Retinal pigment epithelial cell (primary cell): ENCODE measurements at places on chromosomes 6 and 20.

GRCh38 chr6:37373822-37374471 is 20.2 kb downstream of the RNF8 start:
- DNase-seq, result no peak

DNA sequence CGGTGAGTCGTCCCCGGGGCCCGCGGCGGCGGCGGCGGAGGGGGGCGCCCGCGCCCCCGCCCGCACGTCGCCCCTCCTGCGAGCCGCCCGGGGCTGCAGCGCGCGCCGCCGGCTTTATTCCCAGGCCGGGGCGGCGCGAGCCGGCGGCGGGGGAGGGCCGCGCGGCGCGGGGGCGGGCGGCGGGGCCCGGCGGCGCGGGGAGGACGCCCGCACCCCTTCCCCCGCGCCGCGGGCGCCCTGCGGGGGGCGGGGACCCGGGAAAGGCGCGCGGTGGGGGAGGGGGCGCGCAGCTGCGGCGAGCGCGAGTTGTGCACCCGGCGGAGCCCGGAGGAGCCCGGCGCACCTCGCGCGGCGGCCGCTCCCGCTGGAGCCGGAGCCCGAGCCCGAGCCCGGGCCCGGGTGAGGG is 646 bp downstream of the HMGA1 start:
- DNase-seq, result no peak

GRCh38 chr20:45292343-45292742 is 14.3 kb upstream of the RBPJL start:
- DNase-seq, result no peak

GRCh38 chr6:6007366-6008088 is 802 bp upstream of the NRN1 start:
- DNase-seq, result no peak

- no peak for DNase-seq
Observed at GRCh38 chr6:151704383-151704782, 103.1 kb upstream of the ESR1 start.

- DNase-seq, result no peak
Observed at GRCh38 chr6:44415449-44415848, 27.9 kb downstream of the CDC5L start.

DNA sequence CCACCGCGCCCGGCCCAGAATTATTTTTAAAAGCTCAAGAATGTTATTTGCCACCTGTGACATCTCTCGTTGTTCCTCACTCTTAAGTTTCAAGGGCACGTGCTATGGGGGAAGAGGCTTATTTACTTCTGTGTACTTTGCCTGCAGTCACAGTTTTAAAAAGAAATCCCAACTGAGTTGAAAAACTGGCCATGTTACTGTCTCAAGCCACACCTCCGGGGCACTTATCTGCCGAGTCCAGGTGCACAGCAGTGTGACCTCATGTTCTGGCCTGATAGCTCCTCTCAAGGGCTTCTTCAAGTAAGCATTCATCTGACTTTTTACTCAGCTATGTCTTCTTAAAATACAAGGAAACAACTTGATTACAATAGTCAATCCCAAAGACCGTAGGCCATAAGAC is 34.5 kb downstream of the SHLD1 start:
- DNase-seq, result no peak

GRCh38 chr6:14079433-14079832 is 38.1 kb upstream of the CD83 start:
- no peak for DNase-seq

GRCh38 chr6:34462551-34462971 is 3.3 kb upstream of the PACSIN1 start:
- DNase-seq, result no peak

- no peak for DNase-seq
Observed at GRCh38 chr20:43032459-43032858, 157.2 kb downstream of the PTPRT start.

DNA sequence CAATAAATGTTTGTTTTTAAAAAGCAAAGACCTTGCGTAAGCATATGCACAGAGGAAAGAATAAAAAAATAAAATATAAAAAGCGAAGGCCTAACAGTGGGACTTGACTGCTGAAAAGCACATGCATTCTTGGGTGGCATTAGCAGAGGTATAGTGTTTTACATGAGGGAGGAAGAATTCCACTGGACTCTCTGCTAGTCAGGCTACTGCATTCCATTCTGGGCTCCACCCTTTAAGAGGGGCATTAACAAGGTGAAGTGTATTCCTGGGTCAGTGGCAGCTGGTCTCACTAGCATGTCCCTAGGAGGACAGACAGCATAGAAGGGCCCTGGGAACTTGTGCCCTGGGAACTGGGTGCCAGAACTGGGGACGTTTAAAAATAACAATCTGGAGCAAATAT is 134.1 kb downstream of the SOBP start:
- no peak for DNase-seq

- no peak for DNase-seq
Observed at GRCh38 chr6:125888989-125889656, 67.4 kb upstream of the HINT3 start.

GRCh38 chr6:132482581-132482980 is 30.3 kb downstream of the STX7 start:
- no peak for DNase-seq

- DNase-seq, result no peak
Observed at GRCh38 chr20:54648421-54649142, 173.2 kb downstream of the DOK5 start.

DNA sequence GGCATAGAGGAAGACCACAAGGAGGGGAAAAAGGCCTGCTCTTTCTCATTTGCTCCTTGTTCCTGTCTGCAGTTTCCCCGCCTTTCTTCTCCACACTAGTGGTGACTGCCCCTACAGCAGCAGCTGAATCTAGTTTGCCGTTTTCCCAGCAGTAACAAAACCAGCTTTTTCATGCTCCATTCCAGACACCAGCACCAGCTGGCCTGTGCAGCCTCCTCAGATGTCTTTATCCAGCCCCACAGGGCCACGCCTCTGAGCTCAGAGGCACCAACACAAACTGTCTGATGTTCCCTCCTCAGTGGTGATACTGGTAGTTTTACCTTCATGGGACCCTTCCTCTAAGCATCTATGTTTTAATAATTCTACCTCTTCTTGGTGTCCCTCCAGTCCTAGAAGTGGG is 70.4 kb upstream of the SLC24A3 start:
- no peak for DNase-seq

DNA sequence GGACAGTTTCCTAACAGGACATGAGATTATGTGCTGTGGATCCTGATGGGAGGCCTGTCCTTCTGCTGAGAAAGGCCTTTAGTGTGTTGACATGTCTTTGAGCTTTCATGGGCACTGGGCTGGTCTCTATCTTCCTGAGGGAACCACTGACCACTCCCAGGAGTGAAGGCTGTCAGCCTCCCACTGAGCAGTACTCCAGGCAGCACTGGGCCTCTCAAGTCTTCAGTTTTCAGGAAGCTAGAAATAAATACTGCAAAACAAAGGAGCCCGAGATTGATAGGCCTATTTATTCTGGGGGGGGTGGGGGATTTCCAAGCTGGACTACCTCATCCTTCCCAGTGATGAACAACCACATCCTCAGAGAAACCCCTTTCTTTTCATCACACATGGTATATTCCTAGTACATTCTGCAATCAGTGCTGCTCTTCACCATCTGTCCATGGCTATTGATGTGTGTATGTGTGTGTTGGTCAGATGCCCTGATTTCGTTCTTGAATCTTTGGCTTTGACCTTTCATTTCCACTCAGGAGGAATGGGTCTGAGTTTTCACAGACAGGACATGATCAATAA is 180.9 kb upstream of the SPTLC3 start:
- DNase-seq, result no peak

DNA sequence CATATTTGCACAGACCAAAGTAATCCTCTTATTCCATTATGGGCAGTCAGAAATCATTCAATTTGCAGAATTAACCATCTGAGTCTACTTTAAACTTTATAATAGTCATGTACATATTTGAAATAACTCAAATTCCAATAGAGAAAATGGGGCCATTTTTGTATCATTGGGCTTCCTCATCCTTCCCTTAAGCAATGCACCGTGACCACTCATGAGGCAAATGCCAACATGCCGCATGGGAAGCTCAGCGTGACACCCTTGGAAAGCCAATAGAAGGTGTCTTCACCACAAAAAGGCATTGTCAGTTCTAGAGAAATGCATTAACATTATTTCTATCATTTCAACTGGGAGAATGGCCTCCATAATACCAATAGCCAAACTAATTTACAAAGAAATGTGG is 38.5 kb downstream of the SIM1 start:
- peak; percentile 75 for DNase-seq

DNA sequence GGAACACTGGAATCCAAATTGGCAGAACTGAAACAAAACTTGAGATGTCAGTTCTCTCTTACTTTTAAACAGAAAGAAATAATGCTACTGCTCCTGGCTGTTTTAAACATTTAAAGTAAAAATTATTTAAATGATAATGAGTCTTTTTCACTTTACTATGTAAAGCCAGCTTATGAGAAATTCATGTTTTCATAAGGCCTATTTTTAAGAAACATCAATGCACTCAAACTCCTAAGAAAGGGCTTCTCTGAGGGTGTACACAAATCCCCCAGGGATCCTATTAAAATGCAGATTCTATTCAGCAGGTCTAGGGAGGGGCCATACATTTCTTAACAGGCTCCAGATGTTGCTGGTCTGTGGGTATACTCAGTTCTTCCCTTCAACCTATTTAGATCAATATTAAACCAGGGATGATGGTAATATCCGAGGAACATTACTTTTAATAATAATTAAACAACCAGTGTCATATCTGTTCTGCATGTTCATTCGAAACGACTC is 2.3 kb downstream of the FERMT1 start:
- DNase-seq, result no peak

- DNase-seq, result no peak
Observed at GRCh38 chr6:87161299-87161698, 5.9 kb downstream of the ZNF292 start.

DNA sequence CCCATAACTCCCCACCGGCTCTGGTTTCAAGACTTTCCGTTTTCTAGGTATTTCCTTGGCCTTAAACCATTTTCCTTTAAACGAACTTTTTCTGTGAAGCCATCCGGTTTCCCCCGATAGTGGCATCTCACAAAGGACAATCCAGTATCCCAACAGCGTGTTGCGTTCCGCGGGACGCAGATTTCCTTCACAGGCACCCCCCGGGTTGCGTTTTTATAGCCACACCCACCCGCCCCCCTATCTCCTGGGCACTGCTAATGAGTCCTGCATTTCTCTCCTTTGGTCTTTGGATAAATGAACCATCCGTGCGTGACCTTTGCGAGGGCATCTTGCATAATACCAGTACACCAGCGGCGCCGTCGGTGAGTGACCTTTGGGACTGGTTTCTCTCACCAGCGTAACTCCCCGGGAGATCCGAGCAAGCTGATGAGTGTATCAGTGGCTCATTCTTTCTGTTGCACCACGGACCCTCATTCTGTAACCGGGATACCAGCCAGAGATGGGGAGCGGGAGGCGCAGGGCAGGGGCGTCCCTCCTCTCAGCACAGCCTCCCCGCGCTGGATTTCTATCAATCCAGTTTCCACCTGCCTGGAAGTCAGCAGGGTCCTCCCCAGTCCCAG is 586 bp upstream of the NQO2 start:
- no peak for DNase-seq

GRCh38 chr20:54606380-54606779 is 131.0 kb downstream of the DOK5 start:
- no peak for DNase-seq
